ENCODE measurements at places on chromosomes 5 and 9.

DNA sequence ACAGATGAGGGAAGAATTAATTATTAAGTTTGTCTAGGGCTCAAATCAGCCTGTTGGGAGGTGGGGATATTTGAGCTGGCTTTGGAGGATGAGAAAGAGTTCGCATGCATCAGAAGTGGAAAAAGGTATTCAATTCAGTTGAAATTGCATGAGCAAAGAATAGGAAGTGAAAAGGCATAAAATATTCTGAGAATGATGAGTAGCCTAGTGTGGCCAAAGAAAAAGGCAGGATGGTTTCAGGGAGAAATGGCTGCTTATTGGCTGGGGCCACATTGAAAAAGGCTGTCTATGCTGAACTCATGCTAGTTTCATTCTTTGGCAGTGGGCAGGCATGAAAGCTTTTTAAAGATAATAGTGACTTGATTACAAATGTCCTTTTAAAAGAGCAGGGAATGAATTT lies 235.4 kb upstream of the RIOK2 start:
- no peak for DNase-seq

DNA sequence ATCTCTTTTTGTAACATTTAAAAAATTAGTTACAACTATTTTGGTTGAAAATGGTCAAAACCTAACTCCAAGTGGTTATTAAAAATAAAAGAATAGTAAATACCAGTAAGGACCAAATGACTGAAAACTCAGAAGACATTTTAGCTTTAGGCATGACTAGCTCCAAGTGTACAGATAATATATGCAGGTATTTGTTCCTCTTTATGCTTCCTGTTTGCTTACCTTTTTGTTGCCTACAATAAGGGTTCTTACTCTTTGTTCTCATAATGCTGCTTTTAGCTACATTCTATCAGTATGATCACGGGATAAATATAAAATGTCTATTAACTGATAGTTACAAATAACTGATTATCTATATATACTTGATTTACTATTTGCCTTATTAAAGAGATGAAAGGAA lies 259.6 kb downstream of the CDH12 start:
- no peak for DNase-seq

- DNase-seq: no peak
These were observed 400.2 kb downstream of the TLR4 start for GRCh38 chr9:118104363-118104762.

- no peak for DNase-seq
These were observed 65.0 kb downstream of the ST8SIA4 start for GRCh38 chr5:100838048-100838473.

DNA sequence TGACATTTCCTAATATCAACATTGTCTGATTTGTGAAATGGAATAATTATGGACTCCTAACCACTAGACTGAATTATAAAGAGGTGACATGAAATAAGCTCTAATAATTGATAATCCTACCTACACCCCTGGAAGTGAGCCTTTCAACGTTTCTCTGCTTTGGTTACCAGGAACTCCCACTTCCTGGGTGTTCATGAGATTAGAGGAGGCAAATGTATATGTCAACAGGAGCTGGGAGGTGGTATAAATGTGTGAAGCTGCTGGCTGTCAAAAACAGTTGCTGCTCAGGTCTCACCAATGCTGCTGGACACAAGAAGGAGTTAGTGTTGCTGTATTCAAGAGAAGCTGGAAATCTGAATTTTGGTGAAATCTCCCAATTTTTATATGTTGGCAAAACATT lies 96.8 kb downstream of the CAMK4 start:
- no peak for DNase-seq

- no peak for DNase-seq
These were observed 46.5 kb downstream of the P4HA2 start for GRCh38 chr5:132181011-132181629.

GRCh38 chr5:109028608-109029299 lies 281.1 kb downstream of the FER start:
- no peak for DNase-seq

- DNase-seq: no peak
These were observed 20.9 kb downstream of the PCSK5 start for GRCh38 chr9:75911390-75911789.
